ENCODE measurements at places on chromosomes 2 and 18. TPM values are rescaled to one million over a fixed set of nuclear protein-coding genes. Genes with fewer than 3 reads are reported as not detected.

SCN7A gene
- 0.39 TPM for polyA plus RNA-seq

- no peaks in the 10 kb centered on the region for H3K36me3 ChIP-seq
- DNase-seq, result peak; percentile 41
- H3K27me3 ChIP-seq, result no peaks in the 10 kb centered on the region
- H3K27ac ChIP-seq, result no peak overlapping the region
These were observed 96.2 kb upstream of the STK39 start for GRCh38 chr2:168343586-168343985.

DNA sequence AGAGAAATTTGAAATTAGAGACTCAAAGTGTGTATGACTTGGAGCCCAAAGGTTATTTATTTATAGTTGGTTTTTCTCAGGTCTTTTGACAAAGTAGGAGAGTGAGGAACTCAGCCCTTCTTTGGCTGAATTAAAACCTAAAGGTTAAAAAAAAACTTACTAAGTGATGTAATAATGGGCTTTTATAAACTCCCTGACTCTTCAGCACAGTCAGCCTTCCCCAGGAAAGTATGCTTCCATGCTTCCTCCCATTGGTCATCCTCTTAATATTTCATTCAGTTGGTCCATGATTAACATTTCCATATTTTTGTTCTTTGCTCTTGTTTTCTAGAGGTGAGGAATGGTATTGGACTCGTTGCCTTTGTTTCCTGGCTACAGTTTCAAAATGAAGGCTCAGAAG lies 7.2 kb downstream of the ARPC2 start:
- no peak overlapping the region for H3K27ac ChIP-seq
- H3K4me1 ChIP-seq, result peaks cover 22% of the 10 kb centered on the region
- peak; percentile 55 for DNase-seq

GRCh38 chr18:79579807-79580497 lies 99.7 kb upstream of the CTDP1 start:
- H3K4me1 ChIP-seq, result peaks cover 19% of the 10 kb centered on the region
- DNase-seq, result no peak
- H3K27me3 ChIP-seq, result no peaks in the 10 kb centered on the region
- H3K27ac ChIP-seq, result no peak overlapping the region
- no peaks in the 10 kb centered on the region for H3K36me3 ChIP-seq
- no peak overlapping the region for H3K4me3 ChIP-seq

GRCh38 chr18:48727681-48728080 lies 188.8 kb downstream of the CTIF start:
- H3K36me3 ChIP-seq, result peaks cover 32% of the 10 kb centered on the region
- DNase-seq, result no peak
- H3K27me3 ChIP-seq, result no peaks in the 10 kb centered on the region
- H3K27ac ChIP-seq, result no peak overlapping the region

DNA sequence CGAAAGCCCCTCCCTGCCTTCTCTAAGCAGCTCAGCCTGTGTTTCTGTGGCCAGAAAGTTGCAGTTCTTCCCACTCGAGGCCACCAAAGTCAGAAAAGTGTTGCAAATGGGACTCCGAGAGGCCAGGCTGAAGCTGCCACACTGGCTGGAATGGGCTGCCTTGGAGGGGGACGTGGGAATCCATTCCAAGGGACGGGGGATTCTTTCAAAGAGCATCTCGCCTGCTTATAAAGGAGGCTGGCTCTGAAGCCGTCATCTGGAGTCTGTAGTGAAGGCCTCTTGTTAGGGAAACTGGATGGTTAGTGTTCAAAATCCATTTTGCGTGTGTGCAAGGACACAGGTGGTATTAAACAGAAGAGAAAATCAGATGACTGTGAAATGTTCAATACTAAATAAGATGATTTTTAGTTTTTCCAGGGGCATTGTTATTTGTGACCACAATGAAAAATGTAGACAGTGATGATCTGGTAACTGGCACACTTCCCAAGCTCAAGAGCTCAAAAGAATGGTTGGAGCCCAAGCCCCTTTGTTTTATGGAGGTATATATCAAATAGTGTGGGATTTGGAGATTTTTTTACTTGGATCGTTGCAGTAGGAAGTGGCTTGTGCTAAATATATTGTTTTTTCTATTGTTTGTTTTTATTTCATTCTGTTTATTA lies 782 bp downstream of the FAM228B start:
- H3K36me3 ChIP-seq, result no peaks in the 10 kb centered on the region
- no peaks in the 10 kb centered on the region for H3K27me3 ChIP-seq
- peak; percentile 34 for DNase-seq
- H3K4me3 ChIP-seq, result peak overlapping the region; percentile 84
- H3K4me1 ChIP-seq, result no peaks in the 10 kb centered on the region
- H3K27ac ChIP-seq, result peak overlapping the region; percentile 82

DNA sequence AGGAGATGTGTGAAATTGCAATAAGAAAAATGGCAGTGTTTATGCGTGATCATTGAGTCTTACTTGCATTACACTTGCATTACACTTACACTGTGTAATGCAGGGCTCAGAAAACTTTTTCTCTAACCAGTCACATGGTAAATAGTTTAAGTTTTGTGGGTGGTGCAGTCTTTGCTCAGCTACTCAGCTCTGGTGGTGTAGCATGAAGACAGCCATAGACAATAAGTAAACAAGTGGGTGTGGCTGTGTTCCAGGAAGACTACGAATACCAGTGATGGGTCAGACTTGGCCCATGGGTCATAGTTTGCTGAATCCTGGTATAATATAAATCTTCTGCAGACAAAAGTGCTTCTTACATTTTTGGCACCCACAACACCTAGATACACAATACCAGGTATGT lies 115.6 kb upstream of the CYP1B1 start:
- H3K27ac ChIP-seq, result no peak overlapping the region
- no peak overlapping the region for H3K4me3 ChIP-seq
- H3K27me3 ChIP-seq, result no peaks in the 10 kb centered on the region
- DNase-seq, result no peak
- H3K4me1 ChIP-seq, result peaks cover 5% of the 10 kb centered on the region

DNA sequence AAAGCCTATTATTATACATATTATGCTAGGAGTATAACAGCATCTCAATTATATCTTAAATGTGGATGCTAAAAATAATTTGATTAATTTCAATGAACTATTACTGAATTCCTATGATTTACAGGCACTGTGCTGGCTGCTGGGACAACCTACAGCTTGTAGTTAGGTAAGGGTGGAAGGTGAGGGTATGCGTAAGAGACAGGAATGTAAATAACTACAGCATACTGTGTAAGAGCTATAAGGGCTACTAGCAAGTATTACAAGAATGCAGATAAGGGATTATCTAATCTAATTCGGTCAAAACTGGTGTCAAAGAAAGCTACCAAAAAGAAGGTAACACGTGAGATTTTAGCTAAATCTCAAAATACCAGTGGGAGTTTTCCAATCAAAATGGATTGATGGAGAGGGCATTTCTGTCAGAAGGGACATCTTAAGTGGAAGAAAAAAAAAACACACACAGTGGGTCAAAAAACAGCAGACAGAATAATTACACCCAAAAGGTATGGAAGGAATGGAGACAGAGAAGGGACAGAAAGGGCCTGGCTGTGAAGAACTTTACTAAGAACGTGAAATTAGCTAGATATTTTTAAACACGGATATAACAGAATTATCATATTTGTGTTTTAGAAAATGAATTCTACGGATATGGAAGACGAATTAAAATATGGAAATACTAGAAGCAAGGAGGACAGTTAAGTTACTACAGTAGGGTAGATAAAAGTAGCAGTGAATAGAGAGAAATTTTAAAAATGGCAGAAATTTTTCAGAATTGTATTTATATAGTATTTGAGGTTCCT lies 47.1 kb downstream of the STRN start:
- no peaks in the 10 kb centered on the region for H3K4me1 ChIP-seq
- H3K36me3 ChIP-seq, result no peaks in the 10 kb centered on the region
- H3K4me3 ChIP-seq, result no peak overlapping the region
- H3K27me3 ChIP-seq, result no peaks in the 10 kb centered on the region
- peak; percentile 7 for DNase-seq

GRCh38 chr2:76579911-76580310 lies 869.2 kb upstream of the GCFC2 start:
- no peaks in the 10 kb centered on the region for H3K4me1 ChIP-seq
- no peak overlapping the region for H3K27ac ChIP-seq
- DNase-seq, result no peak
- H3K36me3 ChIP-seq, result no peaks in the 10 kb centered on the region
- H3K27me3 ChIP-seq, result no peaks in the 10 kb centered on the region

GRCh38 chr18:34720220-34720619 lies 10.1 kb downstream of the DTNA start:
- no peaks in the 10 kb centered on the region for H3K36me3 ChIP-seq
- no peaks in the 10 kb centered on the region for H3K27me3 ChIP-seq
- no peak overlapping the region for H3K27ac ChIP-seq
- DNase-seq, result no peak
- no peak overlapping the region for H3K4me3 ChIP-seq

DYNAP gene
- polyA plus RNA-seq, result not detected

RBM44 gene
- 0.14 TPM for polyA plus RNA-seq

Measured in IMR-90 (cell line).